ENCODE measurements at places on chromosomes 3 and 15.

DNA sequence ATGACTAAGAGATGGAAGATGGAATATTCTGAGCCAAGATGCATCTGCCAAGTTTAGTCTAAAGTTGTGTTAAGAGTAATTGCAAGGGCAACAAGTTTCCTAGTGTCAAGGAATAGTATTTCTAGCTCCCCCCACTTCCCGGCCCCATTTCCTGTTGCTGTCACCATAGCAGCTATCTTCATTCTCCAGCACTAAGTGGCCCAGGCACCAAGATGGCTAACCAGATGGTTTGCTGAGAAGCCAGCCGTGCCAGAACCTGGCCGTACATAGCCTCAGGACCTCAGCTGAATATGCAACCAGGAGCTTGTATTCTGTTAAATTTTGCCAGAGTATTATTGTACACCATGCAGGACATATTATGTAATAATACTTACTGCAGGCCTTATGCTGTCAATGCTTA, 108.8 kb upstream of the UMPS start:
- no peak for DNase-seq

GRCh38 chr15:74725225-74725774, at the start of gene CYP1A1:
Gene CYP1A1 (minus strand): TSS chr15:74725528. CDS start chr15:74723097, 2,431 bp downstream.
- DNase-seq, result peak; percentile 78

DNA sequence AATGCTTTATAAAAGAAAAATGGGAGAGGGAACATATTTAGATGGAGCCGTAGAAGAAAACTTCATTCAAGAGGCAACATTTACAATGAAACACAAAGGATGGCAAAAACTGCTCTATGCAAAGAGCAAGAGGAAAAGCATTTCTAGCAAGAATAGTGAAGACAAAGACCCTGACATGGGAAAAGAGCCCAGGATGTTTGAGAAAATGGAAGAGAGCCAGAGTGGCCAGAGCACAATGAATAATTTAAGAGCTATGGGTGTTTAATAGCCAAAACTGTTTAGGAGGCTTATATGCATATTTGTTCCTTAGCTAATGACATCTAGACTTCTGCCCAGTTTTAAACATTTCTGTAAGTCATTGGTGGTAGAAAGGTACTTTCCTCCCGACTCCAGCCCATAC, 25.4 kb upstream of the SEMA6D start:
- DNase-seq, result no peak

DNA sequence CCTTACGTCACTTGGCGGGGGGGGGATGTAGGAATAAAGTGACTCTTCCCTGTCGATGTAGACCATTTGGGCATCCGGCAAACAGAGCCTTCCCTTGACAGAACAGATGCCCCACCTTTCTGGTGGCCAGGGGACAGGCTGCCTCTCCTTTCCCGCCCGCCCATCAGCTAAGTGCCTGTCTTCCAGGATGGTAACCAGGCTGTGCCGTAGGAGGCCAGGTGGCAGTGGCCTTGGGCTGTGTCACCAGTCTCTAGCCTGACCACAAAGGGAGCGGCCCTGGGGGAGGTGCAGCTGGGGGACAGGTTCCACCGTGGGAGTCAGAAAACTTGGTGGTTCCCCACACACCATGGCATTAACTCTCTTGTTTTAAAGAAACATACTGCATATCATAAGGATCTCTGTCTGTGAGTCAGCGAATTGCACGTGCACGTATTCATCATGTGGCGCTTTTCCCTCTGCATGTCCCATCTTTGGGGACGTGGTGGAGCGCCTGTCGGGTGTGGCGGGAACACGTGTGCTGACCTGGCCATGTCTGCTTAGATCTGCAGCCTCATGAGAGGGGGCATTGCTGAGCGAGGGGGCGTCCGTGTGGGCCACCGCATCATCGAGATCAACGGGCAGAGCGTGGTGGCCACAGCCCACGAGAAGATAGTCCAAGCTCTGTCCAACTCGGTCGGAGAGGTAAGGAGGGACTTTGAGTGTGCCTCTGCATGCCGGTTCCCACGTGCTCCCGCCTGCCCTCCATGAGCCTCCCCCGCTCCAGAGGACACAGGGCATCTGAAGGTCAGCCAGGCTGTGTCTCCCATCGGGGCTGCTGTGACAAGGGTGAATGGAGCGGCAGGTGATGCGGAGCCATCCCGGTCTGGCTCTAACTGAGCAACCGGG, 156.0 kb downstream of the NSMCE3 start:
- no peak for DNase-seq

DNA sequence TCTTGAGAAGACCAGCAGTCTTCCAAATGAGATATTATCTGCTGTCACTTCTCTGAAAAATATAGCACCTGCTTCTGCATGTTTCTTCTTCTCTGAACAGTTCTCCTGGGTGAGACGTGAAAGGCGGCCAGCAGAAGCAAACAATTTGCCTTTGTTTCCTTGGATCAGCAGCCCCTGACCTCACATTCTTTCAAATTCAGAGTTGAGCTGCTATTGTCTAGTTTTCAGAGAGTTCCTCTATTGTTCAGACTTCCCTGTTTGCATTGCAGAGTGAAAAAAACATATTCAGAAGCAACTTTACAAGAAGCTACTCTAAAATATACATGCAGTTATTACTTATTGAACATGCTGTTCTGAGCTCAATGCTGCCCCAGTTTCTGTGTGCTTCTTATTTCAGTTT, 653.6 kb downstream of the NAALADL2 start:
- no peak for DNase-seq

- no peak for DNase-seq
Observed at GRCh38 chr15:31359702-31360111, 33.1 kb downstream of the KLF13 start.

- no peak for DNase-seq
Observed at GRCh38 chr3:127419641-127420553, 132.1 kb upstream of the PRR20G start.

- no peak for DNase-seq
Observed at GRCh38 chr15:73530649-73531048, 87.7 kb downstream of the REC114 start.

DNA sequence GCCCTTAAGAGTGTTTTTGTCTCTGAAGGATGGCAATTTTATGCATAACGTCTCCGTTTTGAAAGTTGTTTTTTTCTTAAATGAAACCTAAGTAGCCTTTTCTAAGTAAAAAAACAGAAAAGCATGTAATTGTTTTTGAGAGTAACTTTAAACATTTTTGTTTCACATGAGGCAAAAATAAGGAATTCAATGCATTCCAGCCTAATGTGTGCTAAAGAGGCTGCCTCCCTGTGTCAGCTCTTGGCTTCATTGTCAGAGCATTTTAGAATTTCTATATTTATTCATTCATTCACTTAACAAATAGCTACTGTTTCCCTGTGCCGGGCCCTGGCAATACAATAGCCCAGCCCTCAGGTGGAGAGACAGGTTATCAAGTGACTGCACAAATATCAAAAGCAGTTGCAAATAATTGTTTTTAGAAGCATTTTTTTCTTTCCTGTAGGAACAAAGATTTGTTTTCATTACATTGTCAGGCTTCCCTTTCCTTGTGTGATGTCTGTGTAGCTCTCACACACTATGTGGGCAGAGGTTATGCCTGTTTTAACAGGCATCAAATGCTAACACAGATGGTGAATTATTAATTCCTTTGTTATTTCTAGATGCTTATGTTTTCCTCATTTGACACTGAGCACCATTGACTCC, 81.9 kb downstream of the CCK start:
- no peak for DNase-seq

- no peak for DNase-seq
Observed at GRCh38 chr3:124851136-124851535, 36.0 kb downstream of the ITGB5 start.

DNA sequence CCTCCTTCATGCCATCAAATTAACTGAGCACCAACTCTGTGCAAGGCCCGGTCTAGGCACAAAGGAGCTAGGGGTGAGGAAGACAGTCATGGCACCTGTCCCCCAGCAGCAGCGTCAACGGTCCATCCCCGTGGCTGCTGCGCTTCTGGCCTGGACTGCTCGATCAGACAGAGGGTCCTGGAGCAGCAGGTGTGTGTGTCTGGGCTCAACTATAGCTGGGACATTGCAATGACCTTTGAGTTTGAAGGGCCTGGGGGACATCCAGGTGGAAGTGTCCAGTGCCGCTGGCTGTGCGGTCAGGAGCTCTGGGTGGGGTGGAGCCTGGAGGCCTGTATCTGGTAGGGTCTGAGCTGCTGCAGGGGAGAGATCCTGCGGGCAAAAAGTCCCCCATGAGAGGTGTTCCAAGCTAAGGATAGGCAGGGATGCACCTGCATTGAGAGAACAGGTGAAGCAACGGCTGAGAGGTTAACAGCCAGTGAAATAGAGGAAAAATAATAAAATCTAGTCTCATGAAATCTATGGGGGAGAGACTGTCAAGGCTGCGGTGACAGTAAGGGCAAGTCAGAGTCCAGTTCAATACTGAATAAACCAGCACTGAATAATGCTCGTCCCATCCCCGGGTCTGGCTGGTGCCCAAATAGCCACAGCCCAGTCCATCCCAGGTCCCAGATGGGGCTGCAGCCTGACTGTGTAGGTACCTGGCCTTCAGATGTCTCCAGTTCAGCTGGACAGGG, 25.4 kb upstream of the SLC41A3 start:
- no peak for DNase-seq

DNA sequence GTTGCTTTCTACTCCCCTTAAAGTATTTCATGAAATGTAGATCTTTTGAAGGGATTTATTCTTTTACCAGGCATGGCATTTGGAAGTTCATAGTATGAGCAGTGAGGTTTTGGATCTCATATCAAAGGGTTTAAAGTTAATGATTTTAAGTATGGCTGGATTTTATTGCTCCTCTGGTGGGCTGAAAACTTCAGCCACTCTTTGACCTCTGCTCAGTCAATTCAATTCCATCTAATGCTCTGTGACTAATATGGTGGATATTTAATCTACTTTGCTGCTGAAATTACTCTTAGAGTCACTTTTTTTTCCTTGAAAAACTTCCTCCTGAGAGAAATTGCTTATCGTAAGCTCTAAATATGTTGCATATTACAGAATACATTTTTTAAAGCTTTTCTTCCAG, 218.6 kb downstream of the NR2F2 start:
- no peak for DNase-seq

DNA sequence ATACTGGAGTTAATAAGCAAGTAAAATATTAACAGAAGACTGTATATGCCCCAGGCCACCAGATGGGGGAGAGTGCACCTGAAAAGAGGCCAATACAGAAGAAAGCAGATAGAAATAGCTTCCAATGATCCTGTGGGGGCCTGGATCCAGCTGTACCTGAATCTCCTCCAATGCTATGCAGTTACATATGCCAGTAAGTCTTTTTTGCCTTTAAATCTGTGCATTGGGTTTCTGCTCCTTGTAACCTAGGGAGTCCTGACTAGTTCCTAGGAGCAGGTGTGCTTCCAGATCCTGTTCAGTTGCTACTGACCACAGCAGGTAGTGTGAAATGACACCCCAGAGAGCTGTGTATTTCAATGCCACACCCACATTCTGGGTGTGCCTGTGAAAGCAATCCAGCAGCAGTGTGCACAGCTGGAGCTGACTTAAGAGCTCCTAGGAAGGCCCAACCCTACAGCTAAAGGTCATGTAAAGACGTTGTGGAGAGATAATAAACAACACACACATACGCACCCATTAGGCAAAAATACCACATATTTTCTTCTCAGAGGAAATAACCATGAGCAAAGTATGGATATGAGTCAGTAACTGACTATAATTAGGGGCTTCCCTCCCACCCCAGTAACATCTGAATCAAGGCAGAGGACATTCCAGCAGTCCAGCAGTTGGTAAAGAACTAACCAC, 62.2 kb upstream of the AKAP13 start:
- peak; percentile 68 for DNase-seq

GRCh38 chr3:138241061-138241460, 54.0 kb downstream of the ARMC8 start:
- no peak for DNase-seq

- no peak for DNase-seq
Observed at GRCh38 chr3:101868534-101869464, 19.5 kb downstream of the NFKBIZ start.

- no peak for DNase-seq
Observed at GRCh38 chr3:66593978-66594377, 93.2 kb upstream of the LRIG1 start.

All from activated effector memory CD4-positive, alpha-beta T cell treated with anti-CD3 and anti-CD28 coated beads, Interleukin-2, amount 50 U/mL, for 16 hours (primary cell).